GM12892 (cell line): ENCODE measurements at places on chromosomes 6 and 20.
A peak's percentile ranks its signal among the peaks of the same experiment; 100 is the strongest.

DNA sequence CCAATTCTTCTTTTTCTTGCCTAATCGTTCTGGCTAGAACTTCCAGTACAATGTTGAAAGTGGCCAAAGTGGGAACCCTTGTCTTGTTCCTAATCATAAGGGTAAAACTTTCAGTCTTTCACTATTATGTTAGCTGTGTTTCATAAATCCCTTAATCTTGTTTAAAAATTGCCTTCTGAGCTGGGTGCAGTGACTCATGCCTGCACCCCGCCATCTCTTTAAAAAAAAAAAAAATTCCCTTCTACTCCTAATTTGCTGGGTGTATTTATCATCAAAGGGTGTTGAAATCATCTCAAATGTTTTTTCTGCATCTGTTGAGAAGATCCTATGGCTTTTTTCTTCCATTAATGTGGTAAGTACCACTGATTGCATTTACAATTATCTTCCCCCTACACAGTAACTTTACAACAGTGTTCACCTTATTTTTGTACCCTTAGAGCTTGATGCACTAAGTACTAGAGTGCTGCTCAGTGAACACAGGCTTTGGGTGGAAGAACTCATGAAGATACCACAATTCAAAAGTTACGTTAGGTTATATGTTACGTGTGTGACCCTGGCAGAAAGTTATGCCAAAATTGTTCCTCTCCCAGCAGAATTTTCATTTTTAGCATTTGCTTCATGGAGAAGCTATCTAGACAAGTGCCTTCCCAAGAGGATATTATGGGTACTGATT is 9.7 kb downstream of the SNRPB start:
- no peak for DNase-seq

DNA sequence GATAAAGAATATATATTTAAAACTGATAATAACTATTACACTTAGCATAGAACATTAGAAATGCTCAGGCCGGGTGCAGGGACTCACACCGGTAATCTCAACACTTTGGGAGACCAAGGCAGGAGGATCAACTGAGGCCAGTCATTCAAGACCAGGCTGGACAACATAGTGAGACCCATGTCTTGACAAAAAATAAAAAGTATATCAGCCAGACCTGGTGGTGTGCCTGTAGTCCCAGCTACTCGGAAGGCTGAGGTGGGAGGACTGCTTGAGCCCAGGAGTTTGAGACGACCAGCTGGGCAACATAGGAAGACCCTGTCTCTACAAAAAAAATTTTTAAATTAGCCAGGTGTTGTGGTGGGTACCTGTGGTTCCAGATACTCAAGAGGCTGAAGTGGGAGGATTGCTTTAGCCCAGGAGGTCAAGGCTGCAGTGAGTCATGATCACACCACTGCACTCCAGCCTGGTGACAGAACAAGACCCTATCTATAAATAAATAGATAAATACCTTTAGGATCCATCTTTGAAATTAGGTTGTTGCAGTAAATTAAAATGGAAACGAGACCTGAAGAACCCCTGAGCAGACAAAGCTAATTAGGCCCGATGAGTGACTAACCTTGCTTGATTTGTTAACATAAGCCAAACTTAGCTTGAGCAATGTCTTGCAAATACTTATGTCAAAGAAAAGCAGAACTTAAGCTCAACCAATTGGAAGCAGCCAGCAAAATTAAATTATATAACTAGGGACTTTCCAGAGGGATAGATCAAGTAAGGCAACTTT is 75.8 kb upstream of the E2F3 start:
- DNase-seq, result no peak

- no peak for DNase-seq
Observed at GRCh38 chr6:56488281-56488680, 154.4 kb downstream of the DST start.

- no peak for DNase-seq
Observed at GRCh38 chr20:1206366-1207148, 3.3 kb downstream of the C20orf202 start.

GRCh38 chr6:165939601-165940290 is 227.9 kb downstream of the TBXT start:
- no peak for DNase-seq

GRCh38 chr6:16109659-16110305 is 19.1 kb upstream of the MYLIP start:
- DNase-seq, result no peak

GRCh38 chr20:5886788-5887187 is 63.5 kb downstream of the TRMT6 start:
- DNase-seq, result no peak

DNA sequence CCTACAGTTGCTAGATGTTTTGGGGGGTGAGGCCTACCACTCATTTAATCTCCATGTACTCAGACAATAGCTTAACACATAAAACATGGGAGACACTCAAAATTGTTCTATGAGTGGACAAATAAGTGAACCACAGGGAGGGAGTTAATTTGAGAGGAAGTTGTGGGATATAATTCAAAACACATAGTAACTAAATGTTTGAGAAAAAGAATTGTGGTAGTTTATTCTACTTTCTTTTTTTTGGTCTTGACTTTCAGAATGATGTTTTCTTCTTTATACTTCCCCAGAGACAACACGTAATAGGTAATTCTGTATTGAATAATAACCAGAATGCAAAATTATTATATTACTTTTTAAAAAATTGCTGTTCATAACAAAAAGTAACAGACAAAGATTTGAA is 453.8 kb downstream of the RFPL4B start:
- DNase-seq, result no peak

- DNase-seq, result no peak
Observed at GRCh38 chr20:5908981-5909380, 41.4 kb downstream of the TRMT6 start.

DNA sequence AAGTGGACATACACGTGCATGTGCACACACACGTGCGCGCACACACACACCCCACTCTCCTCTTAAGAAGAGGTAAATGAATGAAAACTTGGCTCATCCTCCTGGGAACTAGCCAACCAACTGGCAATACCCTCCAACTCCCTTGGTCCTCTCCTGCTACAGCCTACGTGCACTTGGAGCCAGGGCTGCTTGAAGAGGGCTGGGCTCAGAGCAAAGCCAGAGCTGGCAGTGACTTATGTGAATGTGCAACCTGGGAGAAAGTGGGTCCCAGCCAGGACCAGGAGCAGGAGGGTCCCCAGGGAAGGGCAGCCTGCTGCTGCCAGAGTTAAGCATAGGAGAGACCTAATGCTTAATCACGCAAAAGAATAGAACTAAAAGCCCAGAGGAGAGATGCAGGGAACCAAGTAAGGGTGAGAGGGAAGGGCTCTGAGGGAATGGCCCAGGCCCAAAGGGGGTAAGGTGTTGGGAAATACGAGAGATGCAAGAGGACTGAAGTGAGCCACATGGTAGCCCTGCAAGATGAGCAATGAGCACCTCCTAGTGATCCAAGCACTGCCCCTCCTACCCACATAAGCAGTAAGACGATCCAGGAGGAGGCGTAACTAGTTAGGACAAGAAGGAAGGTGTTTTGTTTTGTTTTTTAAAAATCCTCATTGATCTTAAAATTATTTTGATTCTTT is 24.7 kb downstream of the TRAF3IP2 start:
- DNase-seq, result no peak

- DNase-seq, result no peak
Observed at GRCh38 chr20:45701104-45701503, 734 bp upstream of the WFDC13 start.

- DNase-seq, result no peak
Observed at GRCh38 chr6:41100871-41101287, 28.1 kb downstream of the NFYA start.

- DNase-seq, result no peak
Observed at GRCh38 chr6:140253096-140253495, 878.6 kb upstream of the CITED2 start.

DNA sequence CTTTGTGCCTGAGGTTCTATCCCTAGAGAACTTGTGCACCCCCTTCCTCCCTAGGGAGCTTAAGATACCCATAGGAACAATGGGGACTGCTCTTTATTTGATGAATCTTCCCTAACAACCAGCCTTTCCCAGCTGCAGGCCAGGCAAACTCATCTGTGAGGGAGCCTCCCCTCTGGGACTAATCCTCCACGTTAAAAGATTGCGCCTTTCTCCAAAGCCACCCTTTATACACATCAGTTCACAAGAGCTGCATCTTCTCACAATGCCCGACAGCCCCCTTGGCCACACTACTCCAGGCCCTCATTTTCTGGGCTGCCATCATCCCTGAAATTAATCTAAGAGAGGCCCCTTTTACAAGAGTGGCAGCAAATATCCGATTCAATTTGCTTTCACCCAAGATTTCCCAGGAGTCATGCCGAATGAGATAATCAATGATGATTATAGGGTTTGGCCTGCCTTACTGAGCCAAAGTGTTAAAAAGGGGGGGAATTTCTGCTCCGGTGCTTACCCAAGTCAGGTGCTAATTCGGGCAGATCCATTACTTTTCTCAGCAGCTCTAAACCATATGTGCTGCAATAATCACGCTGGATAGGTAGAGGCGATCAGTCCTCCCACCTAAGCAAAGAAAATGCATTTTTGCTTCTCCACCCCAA is 336.5 kb downstream of the KIF16B start:
- DNase-seq, result no peak

DNA sequence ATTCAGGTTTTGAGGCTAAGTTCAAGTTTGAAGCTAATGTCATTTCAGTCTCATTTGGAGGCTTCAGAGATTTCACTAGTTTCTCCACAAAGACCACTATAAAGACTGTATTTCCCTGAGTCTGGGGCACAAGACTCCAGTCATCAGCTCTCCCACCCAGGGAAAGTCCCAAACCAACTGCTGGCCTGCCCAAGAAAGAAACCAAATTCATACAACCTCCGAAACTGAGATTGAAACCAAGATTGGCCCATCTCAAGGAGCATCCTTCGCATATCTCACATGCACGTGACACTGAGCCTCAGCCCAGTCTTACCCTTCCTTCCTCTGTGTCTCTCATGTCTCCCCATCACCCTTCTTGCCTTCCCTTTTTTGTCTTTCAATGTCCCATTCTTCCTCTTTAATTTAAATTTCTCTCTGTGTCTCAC is 3.5 kb upstream of the LTA start:
- DNase-seq, result no peak

DNA sequence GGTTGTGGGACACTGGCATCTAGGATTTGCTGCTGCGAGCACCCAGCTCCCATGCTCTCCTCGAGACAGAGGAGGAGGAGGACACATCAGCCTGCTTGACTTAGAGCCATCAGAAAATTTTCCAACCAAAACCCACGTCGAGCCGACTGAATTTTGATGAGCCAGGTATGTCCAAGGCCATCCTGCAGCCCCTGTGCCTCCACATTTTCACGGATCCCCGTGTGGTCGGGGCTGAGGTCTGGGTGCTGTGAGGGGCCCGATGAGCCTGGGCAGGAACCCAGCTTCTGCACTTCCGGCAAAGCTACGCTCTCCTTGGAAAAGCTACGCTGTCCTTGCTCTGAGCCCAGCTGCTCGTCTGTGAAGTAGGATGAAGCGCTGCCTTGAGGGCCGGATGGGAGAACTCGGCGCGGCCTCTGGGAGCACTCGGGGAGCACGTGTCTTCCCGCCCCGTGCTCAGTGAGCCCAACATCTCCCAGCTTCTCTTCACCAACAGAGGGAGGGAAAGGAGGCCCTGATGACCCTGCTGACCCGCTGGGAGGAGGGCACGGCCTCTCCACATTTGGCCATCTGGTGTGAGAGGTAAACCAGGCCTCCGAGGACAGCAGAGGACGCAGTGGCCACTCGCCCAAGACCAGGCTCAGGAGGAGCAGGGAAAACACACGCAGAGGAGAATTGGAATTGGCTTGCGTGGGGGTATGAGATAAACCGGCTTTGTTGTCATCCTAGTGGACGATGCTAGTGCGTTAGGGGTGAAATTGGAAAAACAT is 33.9 kb downstream of the PSMG4 start:
- DNase-seq, result no peak

DNA sequence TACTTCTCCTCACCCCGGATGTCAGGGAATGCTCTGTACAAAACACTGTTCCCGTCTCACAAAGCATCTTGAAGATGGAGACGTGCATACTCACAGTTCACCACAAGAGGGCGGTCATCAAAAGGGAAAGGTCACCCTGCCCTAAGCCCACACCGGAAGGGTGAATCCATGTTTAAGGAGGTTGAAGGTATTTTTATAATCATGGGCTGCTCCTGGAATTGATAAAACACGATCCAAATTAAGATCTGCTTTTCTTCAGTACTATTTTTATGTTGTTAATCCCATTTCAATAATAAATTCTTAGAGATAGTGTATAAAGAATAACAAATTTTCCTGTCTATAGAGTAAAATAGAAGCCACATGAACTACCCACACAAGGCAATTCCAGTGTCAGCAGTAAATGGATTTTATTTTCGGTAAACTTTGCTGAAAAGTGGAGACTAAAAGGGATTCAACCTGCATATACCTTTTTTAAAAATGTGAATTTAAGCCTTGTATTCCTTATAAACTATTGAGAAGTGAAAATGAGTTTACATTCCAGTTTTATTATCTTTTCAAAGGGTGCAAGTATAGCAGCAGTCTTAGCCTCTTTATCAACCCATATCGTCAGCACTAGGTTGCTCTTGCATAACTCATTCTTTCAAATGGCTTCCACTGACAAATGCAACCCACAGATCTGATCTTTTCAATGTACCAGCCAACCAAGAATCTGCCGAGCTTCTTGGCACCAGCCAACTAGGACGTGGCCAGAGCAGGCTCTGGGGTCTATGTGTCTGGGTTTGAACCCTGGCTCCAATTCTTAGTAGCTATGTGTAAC is 79.7 kb upstream of the MBOAT1 start:
- peak; percentile 18 for DNase-seq

DNA sequence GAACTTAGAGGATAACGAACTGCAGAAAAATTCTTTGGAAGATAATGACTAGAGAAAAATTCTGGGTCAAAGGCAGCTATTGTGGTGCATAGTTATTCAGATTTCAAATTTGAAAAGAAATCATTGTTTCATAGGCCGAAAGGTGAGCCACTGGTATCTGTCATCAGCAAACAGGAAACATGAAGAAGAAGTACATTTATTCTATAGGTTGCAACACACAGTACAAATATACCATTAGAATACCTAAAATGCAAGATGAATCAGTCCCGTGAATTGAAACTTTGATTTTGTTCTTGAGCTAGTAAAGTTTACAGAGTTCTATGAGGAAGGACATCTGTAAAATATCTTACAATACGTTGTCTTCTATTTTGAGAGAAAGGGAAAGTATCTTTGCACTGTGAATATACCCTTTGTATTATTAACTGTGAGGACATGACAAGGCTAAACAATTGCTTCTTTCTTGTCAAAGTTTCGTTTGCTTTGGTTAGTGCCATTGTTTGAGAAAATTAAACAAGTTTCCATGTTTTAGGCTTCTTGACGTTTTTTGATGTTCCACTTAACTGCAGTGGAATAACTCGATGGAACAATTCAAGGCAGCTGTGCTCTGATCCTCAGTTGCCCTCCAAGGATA is 84.7 kb downstream of the HDGFL1 start:
- DNase-seq, result no peak

DNA sequence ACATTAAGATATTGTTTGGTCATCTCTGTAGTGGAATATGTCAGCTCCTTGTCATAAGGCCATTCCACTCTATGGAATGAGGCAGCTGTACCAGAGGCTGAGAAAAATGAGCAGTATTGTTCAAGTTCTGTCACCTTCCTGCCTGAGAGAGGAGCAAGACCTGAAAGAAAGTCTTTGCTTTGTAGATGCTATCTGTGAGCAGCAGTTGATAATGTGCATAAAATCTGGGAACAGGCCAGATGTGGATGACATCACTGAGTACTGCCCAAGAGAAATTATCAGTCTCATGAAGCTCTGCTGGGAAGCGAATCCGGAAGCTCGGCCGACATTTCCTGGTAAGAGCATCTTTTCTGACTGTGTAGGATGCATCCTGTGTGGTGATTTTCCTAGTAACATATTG is 16.8 kb downstream of the RIPK1 start:
- DNase-seq, result no peak
